ENCODE measurements at places on chromosomes 3 and 15. TPM values are rescaled to one million over a fixed set of nuclear protein-coding genes. Genes with fewer than 3 reads are reported as not detected.

DNA sequence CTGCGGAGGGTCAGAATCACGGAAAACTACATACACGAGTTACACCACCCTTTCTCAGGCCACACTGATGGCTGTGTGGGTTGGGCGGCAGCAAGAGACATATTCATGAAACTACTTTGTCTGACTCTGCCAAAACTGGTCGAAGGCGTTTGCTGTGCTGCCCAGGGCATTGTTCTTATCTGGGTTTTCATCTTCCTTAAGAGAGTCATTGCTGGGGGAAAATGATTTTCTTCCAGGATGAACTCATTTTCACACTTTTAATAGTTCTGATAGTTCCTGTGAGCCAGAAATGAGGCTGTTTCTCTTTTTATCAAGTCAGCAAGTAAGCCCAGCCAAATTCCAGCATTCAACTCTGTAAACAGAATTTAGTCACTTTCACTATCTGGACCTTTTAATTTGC is 47.6 kb downstream of the TRIM71 start:
- no peak for DNase-seq

- DNase-seq: no peak
Measured at GRCh38 chr3:17894434-17895060, 152.1 kb upstream of the TBC1D5 start.

DNA sequence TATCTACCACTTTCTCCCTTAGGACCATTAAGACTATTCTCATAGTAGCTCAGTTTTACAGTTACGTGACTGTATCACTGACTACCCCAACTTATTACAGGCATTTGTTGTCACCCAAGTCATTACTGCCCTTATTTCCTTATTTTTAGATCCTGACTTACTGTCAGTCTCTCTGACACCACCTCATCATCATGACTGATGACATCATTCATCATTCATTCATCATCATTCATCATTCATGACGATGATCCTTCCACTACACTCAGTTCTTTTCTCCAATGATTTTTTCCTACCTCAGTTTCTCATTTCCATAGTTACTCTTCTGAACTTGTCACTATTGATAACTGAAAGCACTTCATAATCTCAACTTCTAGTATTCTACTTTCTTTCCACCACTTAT is 83.8 kb downstream of the ADAM10 start:
- DNase-seq: no peak

GRCh38 chr3:88019024-88019423 is 39.8 kb downstream of the CGGBP1 start:
- DNase-seq: no peak

GRCh38 chr15:72813345-72814004 is 29.9 kb upstream of the ADPGK start:
- no peak for DNase-seq

DNA sequence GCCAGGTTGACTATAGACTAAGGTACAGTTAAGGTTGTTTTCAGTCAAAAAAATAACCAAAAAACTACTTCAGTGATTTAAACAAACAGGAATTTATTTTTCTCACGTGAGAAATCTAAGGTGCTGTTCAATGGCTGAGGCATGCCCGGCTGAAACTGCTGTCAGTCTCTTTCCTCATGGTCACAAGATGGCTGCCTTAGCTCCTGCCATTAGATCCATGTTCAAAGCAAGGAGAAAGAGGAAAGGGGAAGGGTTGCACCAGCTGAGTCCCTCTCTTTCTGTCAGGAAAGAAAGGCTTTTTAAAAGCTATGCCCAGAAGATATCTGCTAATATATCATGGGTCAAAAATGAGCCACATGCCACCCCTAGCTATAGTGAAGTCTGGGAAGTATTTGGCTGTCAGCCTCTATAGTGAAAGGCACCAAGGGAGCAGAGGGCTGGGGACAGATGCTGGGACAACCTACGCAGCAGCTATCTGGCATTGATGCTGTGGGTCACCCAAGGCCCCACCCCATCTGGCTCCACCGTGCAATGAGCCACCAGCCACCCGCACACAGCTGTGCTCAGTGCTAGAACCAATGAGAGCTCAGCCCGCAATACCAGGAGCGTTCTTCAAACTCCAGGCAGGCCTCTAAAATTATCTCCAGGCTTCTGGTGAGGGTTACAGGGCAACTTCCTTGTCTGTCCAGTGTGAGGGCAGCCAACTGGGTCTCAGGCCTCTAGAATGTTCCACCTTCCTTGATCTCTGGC is 64.7 kb upstream of the GATA2 start:
- DNase-seq: no peak

DNA sequence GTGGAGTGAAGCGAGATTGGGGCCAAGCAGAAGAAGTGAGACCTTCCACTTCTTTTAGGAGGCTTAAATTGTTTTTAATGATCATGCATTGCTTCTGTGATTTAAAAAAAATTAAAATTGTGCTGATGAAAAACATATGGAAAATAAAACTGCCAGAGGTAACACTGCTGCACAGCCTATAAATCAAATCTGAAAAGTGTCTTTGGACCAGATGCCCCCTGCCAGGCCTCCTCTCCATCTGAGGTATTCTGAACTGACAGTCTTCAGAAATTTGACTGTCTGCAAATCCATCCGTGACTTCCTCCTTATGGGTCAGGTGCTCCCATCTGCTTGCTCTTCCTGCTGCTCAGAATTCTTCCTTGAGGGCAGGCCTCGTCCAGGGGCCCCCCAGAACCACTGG is 108.5 kb upstream of the NR2E3 start:
- no peak for DNase-seq

DNA sequence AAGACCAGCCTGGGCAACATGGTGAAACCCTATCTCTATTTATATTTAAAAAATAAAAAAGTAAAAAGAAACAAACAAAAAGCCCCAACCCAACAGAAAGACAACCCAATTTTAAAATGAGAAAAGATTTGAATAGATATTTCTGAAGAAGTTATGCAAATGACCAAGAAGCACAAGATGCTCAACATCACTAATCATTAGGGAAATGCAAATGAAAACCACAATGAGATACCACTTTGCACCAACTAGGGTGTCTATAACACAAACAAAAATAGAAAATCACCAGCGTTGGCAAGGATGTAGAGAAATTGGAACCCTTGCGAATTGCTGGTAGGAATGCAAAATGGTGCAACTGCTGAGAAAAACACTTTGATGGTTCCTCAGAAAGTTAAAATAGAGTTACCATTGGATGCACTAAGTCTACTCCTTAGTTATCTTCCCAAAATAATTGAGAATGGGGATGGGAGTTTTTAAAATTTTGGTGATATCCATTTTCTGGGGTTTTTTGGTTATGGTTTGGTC is 45.8 kb upstream of the CCNB2 start:
- DNase-seq: no peak

GRCh38 chr15:95840004-95840403 is 490.5 kb upstream of the NR2F2 start:
- DNase-seq: no peak

DNA sequence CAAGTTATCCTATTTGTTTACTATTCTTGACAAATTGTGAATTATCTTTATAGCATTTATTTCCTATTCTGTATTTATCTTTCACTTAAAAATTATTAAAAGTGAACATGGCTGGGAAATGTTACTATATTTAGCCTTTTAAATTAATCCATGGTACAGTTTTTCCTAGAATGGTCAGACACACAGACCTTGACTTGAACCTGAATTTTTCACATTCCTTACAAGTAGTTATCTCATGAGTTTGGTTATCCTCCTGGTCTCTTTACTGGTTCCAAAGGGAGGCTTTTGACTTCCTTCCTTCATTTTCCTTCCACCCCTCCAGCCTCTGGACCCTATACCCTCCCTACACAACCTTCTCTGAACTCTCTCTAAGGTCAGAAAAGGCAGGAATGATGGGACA is 280.6 kb downstream of the SATB1 start:
- no peak for DNase-seq

- DNase-seq: no peak
Measured at GRCh38 chr3:89340408-89340807, 233.0 kb downstream of the EPHA3 start.

- no peak for DNase-seq
Measured at GRCh38 chr3:64353226-64353625, 128.0 kb upstream of the PRICKLE2 start.

GRCh38 chr3:189712906-189713483 is 81.8 kb downstream of the TP63 start:
- DNase-seq: no peak

DNA sequence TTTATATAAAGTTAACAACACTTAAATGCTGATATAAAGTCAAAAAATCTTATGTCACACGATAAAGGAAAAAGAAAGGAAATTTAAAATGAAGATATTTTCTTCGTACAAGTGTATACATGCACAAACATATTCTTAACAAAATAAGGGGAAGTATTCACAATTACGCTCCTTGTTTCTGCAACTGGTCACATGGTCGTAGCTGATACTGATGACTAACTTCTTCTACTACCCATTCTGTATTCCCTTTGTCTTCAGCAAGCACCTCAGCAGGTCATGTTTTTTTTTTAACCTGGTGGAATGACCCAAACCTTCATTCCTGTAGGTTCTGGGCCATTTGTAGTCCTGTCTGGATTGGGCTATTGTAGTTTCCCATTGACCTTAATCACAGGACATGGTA is 30.0 kb upstream of the CMTM8 start:
- DNase-seq: no peak

DNA sequence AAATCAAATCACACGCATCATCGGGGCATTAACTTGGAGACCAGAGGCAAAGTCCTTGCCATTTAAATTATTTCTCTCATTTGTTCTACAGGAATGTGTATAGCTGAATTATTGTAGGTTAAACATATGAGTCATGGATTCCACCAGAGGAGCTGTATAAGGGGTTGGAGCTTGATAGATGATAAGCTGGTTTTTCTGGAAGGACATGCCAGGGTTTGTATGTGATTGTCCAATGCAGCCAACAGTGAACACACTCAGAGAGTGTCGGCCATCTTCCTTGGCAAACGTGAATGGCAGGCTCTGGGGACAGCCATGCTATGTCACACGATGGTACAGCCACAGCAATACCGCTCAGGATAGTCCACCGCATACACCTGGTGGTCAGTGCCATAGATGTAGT is 25.1 kb downstream of the SSUH2 start:
- DNase-seq: no peak

Gene CTDSPL
- not detected for polyA plus RNA-seq

Gene LTF
- polyA plus RNA-seq: not detected

Gene CDHR4
- polyA plus RNA-seq: not detected

Gene CEP70
- 2.1 TPM for polyA plus RNA-seq

Gene VGLL3
- not detected for polyA plus RNA-seq

Gene GPR149
- not detected for polyA plus RNA-seq

Gene EFCC1
- polyA plus RNA-seq: not detected

Data from GM12878 (cell line).